ENCODE measurements at places on chromosomes 11 and 22.

GRCh38 chr22:24423519-24424000, 3.8 kb upstream of the ADORA2A start:
- peak; percentile 70 for DNase-seq

DNA sequence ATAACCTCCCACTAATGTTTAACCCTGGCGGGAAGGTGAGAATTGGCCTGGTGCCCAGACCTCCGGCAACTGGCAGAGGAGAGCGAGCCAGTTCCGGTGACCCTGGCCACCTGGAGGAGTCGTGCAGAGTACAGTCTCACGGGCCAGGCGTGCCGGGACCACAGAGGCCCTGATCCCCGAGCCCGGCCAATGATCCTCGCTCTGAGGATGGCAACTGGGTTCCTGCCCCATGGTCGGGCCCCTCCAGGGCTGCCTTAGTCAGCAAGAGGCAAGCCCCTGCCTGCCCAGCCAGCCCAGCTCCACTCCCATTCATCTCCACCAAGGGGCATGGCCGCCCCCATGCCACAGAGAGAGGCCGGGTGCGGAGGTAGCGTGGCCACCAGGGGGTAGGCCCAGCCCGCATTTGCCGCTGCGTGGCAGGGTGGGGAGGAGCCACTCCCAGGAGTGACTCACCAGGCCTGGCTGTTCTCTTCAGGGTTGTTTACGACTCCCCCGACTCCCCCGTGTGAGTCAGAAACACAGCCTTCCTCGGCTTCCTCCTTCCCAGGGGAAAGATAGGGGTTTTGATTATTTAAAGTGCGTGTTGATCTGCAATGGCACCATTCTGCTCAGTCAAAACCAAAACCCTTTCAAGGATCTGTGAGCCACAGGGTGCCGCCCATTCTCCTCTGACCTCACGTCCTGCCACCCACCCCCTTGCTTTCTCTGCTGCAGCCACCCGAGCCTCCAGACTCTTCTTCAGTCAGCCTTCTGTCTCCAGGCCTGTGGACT, at the start of gene SLC25A45:
TSS of gene SLC25A45 (minus strand) at position 614 of the 771 bp plus-strand sequence. CDS start 695 bp downstream, outside the sequence.
- peak; percentile 96 for DNase-seq

GRCh38 chr22:30433227-30433626, 7.7 kb downstream of the MTFP1 start:
- no peak for DNase-seq

GRCh38 chr11:41020259-41020658, 439.2 kb downstream of the LRRC4C start:
- no peak for DNase-seq

GRCh38 chr11:70319396-70320076, 49.0 kb downstream of the PPFIA1 start:
- DNase-seq: no peak

GRCh38 chr22:27970596-27971220, 51.7 kb upstream of the PITPNB start:
- DNase-seq: no peak

DNA sequence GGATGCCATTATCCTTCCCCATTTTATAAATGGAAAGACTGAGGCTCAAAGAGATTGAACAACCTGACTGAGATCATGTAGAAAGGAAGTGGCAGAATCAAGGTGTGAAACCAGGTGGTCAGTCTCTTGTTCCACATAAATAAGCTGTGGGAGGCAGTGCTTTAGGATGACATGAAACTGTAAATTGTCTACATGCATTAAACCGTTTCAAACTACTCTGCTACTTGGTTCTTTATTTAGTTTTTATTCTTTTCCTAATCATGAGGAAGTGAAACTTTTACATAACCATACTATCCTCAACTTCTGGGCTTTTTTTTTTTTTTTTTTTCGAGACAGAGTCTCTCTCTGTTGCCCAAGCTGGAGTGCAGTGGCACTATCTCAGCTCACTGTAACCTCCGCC, 34.9 kb downstream of the CADM1 start:
- DNase-seq: no peak

DNA sequence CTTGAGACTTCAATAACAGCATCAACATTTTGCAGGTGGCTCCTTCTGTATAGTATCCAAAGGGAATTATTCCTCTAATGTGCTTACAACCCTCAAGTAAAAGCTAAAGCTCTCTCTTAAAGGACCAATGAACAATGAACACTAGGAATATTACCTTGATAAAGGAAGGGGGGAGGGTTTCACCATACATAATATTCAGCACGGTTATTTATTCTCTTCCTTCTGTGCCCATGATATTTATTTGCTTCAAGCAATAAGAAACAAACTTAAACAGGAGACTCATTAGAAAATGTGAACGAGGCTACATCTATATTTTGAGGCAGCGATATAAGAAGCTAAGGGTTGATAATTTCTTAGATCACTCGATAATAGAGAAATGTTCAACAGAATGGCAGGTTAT, 21.2 kb downstream of the BLID start:
- DNase-seq: no peak

DNA sequence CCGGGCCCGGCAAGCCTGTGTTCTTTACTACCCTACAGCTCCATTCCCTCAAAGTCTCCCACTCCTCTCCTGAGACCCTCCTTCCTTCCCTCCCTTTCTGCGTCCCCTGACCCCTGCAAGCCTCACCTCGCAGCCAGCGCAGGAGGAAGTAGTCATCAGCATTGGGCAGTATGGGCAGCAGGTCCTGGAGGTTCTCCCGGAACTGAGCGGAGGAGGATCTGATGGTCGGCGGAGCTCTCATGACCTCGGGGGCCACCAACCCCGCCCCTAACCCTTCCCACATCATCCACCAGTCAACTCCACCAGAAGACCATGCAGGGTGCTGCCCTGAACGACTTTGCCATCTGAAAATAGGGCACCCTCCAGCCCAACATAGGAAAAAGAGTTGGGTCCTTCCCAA, 1.9 kb downstream of the SEC14L4 start:
- DNase-seq: no peak

- peak; percentile 71 for DNase-seq
These were observed 29.6 kb downstream of the RTN4R start for GRCh38 chr22:20238536-20238900.

DNA sequence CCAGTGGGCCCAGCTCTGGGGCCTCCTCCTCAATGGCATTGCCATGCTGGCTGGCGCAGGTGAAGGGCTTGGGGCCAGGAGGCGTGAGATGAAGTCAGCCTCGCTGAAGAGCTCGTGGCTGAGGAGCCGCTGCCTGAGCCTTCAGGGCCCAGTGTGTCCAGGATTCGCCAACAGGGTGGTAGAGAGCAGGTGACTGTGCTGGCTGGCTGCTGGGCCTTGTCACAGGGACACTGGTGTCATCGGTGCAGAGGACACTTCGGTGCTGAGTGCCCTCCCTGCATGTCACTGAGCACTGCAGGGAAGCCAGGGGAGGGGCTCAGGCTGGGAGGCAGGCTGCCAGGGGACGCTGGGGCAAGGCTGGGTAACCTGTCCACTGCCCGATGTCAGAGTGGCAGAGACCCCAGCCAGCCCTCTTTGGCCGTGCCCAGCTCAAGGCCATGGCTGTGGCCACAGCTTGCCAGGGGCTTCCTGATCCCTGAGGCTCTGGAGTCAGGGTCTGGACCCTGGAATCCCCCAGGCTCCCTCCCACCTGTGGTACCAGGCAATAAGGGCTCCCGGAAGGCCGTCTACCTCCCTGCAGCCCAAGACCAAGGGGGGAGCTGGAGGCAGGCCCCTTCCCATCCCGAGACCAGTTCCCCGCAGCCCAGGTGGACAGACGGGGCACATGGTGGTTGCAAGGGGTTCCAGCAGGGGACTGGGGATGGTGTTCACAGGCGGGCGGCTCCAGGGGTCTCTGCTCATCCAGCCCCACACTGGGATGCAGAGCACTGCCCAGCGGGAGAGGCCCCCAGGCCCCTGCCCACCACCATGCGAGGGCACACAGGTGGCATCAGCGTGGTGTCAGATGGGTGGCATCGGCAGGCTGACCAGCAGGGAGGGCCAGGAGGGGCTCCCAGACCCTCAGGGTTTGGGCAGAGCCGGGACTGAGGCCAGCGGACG, 63.9 kb downstream of the ARFGAP3 start:
- no peak for DNase-seq

DNA sequence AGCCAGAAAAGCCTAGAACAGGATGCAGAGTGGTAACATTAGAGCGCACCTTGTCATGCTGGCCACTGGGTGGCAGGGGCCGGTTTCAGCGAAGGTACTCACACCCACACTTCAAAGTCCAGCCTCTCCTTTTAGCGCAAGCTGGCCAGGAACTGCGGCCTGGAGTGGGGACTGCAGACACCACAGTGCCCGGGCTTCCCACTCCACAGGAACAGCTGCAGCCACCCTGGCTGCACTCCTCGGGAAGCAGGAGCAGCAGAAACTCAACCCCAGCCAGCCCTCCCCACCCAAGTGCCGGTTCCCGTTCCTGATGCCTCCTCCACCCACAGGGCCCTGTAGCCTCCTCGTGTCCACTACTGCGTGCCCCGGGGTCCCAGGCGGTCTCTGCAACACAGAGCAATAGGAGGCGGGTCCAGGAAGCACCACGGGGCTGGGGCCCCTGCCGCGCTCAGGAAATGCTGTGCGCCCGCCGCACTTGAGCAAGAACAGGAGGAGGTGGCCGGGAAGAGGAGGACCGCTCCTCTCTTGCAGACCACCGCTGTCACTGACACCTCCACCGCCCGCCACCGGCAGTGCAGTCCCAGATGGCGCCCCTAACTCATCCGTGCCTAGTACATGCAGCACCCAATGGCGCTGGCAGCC, 2.2 kb downstream of the RFPL2 start:
- DNase-seq: peak; percentile 41

GRCh38 chr11:57764972-57765371, 3.4 kb downstream of the CTNND1 start:
- no peak for DNase-seq

GRCh38 chr11:61057615-61058014, 44.7 kb upstream of the CD5 start:
- DNase-seq: no peak

DNA sequence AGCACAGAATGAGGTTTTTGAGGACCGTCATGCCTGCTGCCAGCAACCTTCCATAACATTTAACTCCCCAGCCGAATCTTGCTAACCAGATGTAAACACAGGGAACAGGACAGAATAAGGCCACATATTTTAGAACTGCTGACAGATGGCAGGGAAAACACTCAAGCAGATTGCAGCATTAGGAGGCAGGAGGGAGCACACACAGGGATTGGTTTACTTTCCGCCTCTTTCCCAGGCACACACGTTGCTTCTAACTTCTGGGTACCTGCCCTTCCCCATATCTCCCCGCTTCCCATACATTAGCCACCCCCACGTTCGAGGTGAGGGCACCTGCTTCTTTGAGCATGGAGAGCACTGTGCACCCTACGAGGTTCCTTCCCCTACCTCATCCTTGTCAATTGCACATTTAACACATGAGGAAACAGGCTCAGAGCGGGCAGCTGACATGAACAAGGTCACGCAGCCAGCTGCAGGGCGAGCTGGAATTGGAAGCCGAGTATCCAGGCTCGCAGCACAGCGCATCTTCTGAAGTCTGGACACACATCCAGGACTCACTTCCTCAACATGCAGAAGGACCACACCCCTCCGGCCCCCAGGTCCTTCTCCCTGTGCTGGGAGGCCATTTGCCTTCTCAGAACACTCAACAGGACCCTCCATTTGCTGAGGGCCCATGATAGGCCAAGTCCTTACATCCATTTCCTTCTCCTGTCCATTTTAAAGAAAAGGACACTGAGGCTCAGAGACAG, 18.7 kb downstream of the ASPHD2 start:
- DNase-seq: no peak

GRCh38 chr11:110186867-110187266, 93.7 kb downstream of the ZC3H12C start:
- DNase-seq: no peak

GRCh38 chr11:124762624-124763155, 600 bp upstream of the ESAM start:
- no peak for DNase-seq

- DNase-seq: no peak
These were observed 49.4 kb downstream of the RSF1 start for GRCh38 chr11:77771135-77771534.

DNA sequence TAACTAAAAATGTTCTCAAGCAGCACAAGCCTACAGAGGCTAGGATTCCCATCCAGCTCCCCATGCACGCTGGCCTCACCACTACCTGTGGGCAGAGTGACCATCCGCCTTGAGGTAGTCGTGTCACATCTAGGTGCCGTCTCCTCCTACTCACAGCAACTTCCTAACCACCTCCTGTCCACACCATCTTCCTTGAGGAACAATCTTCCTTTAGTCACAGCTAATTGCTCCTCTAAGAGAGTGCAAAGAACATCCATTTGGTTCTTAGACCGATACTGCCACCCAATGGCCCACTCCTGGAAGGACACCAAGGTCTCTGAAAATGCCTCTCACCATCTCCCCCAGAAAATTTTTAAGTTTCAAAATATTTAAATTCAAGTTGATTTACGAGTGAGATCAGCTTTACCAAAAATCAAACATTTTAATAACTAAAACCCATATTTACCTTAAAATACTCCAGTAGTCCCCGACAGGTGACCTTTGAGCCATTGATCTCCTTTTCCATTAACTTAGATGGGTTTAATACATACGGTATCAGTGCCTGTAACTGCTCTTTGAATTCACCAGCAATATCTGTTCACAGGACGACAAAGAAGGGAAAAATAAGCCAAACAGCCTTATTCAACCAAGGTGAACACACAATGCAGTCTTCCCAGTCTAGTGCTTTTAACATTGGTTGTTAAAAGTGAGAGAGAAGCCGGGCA, 21.7 kb upstream of the PLAAT3 start:
- peak; percentile 76 for DNase-seq

DNA sequence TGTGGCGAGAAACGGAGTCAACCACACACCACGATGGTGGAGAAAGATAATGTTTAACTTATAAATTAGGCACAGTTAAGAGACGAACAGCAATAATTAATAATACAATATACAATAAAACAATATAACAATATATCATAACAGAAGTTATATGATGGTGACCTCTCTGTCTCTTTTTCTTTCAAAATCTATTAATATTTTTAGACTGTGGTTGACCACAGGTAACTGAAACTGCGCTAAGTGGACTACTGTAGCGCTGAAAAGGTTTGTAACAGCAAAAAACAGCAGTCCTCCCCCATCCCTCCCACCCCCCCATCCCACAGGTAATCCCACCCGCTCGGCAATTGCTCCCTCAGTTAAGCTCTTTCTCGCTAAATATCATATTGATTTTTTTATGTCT, 3.6 kb upstream of the SSTR3 start:
- no peak for DNase-seq

DNA sequence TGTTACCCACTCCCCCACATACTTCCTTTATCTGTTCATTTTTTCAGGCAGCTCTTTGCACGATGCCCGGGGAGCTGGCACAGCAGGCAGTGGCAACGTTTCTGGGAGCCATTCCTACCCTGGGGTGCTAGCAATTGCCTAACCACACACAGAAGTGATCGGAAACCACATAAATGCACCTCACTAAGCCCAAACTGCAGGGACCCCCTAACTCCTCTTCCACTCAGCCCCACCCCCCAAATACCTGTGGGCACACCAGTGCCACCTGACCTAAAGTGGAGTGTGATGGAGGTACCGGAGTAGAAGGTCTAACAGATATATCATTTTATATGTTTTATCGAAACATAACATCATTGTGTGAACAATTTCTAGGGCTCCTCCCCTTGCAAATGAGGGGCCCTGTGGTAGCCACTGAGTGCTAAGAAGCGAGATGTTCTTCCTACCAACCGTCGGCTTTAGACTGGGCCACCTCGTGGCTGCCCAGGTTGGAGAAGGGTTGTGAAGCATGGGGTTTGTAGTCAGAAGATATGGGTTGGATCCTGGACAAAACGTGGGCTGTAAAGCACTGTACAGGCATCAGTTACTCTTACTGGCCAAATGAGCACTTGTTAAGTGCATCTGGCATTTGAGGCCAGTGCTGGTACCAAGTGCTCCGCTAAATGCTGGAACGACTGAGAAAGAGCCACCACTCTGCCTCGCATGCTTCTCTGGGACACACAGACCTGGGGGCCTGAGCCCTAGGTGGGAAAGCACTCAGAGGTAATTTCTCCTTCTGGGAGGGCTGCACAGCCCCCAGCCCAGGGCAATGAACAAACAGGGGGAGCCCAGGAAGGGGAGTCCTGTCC, 2.8 kb downstream of the MRGPRD start:
- DNase-seq: no peak
